ENCODE measurements at places on chromosomes 13 and 19.

- DNase-seq, result no peak
Measured at GRCh38 chr13:113489171-113489548, 1.4 kb downstream of the DCUN1D2 start.

DNA sequence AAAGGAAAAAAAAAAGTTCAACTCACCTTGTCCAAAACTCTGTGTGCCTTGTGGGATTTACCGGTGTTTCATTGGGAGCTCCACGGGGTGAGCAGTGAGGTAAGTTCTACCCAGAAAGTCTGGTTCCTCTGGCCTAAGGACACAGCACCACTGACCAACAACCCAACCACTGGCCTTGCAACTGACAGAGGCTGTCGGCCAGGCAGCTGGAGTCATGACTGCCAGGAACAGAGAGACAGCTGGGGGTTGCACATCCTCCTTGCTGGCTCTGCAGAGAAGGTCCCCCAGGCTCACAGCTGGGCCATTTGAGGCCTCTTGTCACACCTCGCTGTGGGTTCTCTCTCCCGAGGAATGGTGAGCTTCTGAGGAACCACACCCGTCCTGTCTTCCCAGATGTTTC is 59.5 kb downstream of the ANKRD10 start:
- no peak for DNase-seq

DNA sequence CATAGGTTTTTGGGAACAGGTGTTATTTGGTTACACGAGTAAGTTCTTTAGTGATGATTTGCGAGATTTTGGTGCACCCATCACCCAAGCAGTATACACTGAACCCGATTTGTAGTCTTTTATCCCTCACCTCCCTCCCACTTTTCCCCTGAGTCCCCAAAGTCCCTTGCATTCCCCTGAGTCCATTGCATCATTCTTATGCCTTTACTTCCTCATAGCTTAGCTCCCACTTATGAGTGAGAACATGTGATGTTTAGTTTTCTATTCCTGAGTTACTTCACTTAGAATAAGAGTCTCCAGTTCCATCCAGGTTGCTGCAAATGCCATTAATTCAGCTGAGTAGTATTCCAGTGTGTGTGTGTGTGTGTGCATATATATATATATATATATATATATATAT is 97.2 kb upstream of the EDNRB start:
- no peak for DNase-seq

DNA sequence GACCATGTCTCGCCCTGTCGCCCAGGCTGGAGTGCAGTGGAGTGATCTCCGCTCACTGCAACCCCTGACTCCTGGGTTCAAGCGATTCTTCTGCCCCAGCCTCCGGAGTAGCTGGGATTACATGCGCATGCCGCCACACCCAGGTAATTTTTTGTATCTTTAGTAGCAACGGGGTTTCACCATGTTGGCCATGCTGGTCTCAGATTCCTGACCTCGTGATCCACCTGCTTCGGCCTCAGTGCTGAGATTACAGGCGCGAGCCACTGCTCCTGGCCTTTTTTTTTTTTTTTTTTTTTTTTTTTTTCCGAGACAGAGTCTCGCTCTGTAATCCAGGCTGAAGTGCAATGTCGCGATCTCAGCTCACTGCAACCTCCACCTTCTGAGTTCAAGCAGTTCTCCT is 4.9 kb upstream of the KEAP1 start:
- DNase-seq, result no peak

- DNase-seq, result no peak
Measured at GRCh38 chr13:94662274-94662945, 49.9 kb downstream of the SOX21 start.

DNA sequence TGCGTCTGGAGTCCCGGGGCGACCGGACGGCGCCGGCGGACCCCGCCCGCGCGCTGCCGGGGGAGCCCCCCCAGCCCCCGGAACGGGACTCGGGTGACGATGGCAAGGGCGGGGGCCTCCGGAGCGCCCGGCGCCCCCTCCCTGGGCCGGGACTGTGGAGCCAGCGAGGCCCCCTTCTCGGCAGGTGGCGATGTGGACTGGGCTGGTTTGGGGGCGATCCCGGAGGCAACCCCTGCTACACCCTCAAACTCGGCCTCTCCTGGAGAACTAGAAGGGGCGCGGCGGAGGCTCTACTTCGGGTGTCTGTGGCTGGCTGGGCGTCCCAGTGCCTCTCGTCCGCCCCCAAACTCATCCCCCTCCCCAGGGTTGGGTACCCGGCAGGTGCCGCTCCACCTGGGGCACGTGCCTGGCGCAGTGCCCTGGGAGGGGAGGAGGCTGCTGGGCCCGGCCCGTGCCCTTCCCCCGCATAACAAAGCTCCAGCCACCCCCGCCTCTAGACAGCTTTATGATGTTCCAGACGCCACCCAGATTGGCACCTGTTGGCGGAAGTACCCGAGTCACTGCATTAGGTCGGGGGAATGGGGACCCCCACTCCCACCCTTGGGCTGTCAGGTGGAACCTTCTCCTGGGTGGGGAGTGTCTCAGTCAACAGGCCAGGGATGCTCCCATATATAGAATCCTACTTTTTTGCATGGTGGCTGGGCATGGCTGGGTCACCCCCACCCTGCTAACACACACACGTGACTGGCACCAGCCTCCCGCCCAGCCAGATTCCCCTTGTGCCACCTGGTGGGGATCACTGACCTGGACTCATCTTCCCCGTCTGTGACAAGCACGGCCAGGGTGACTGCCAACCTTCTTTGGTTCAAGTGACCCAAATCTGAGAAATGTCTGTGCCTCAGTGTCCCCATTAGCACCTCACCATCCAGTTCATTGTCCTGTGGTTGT is 722 bp downstream of the PKN1 start:
- DNase-seq, result no peak

- DNase-seq, result no peak
Measured at GRCh38 chr13:43428545-43429296, 358.1 kb downstream of the ENOX1 start.

DNA sequence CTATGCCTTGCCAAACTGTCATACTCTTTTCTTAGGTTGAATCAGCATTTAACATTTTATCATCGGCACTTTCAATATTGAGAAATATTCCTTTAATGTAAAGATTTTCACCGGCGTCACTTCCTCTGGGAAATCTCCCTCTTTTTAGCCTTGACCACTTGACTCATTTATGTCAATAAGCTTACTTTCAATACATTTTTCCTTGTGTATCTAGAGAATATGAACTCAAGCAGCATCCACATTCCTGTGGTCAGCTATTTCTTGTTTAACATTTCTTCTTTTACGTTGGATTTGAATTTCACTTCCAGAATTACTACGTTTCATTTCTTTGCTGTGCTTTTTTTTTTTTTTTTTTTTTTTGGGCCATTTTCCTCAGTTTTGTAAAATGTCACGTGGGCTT is 271.2 kb upstream of the HTR2A start:
- DNase-seq, result no peak

DNA sequence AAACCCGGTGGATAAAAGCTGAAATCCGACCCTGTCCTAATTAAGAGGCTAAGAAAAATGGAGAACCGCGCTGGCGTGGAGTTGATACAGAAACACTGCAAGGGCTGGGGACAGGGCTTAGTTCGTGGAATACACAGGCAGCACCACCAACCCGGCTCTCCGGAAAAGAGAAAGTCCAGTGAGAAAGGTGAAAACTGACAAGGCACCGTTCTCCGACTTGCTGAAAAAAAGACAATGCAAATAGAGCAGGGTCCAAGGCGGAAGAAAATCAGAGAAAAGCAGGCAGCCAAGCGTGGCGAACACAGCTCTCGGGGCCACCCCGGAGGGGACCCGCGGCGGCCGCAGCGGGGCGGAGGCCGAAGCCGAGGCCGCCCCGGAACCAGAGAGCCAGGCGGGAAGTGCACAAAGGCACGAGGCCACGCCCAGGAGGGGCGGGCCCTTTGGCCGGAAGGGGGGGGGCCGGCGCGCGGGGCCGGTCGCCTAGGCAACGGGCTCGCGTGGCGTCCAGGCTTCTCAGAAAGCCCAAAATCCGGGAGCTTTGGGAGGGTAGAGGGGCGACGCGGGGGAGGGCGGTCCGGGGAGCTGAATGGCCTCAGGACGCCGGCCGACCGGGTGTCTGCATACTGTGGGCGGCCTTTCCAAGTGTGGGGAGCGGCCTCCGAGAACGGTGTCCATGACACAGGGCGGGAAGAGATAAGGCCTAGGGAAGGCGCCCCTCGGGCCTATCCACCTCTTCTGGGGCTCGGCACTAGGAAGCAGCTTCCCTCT is 1.2 kb upstream of the ING1 start:
- DNase-seq, result peak; percentile 69

GRCh38 chr13:107233541-107233940 is 665.6 kb upstream of the ARGLU1 start:
- DNase-seq, result no peak

DNA sequence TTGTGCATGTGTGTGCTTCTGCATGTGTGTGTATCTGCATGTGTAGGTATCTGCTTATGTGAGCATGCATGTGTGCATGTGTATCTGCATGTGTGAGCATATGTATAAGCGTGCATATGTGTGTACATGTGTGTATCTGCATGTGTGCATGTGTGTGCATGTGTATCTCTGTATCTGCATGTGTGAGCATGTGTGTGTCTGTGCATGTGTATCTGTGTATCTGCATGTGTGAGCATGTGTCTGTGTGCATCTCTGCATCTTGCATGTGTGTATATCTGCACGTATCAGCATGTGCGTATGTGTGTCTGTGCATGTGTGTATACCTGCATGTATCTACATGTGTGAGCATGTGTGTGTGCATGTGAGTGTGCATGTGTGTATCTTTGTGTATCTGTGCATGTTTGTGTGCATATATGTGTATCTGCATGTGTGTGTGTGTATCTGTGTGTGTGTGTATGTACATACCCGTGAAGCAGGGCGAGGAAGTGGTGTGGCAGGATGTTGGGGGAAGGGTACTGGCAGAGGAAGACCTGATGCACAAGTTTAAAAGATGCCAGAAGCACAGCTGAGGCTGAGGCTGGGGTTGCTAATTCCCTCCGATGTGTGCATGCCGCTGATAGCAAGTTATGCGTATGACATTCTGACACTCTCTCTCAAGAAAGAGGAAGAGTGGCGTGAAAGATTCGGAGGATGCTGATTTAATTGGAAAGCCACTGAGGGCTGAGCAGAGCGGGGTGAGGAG is 64.2 kb downstream of the TEX29 start:
- peak; percentile 74 for DNase-seq

- DNase-seq, result no peak
Measured at GRCh38 chr19:45791744-45792469, 738 bp downstream of the DMWD start.

GRCh38 chr13:45337395-45337794 is 3.6 kb downstream of the TPT1 start:
- DNase-seq, result no peak

GRCh38 chr13:103935117-103935516 is 868.9 kb upstream of the SLC10A2 start:
- DNase-seq, result no peak

DNA sequence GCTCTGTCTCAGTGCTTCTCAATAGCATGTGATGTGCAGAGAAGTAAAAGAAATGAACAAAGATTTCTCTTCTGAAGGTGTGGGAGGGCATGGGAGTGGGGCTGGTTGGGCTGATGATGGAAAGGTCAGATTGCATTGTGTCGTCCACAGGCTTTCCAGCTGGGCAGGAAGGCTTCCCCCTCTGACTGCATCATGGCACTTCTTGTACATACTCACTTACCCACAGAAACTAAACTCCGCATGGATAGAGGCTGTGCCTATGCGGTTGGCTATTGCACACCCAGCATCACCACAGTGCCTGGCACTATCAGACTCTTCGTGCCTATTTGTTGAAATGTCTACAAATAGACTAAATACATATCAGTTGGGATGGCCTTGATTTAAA is 24.4 kb upstream of the TNFSF11 start:
- DNase-seq, result no peak

GRCh38 chr19:49389406-49389805 is 1.4 kb downstream of the KASH5 start:
- no peak for DNase-seq

- no peak for DNase-seq
Measured at GRCh38 chr13:85537601-85538000, 261.6 kb downstream of the SLITRK6 start.

- no peak for DNase-seq
Measured at GRCh38 chr19:43715776-43716175, at the start of gene IRGC. Gene IRGC (plus strand): TSS chr19:43716076. CDS start chr19:43718559, 2,483 bp downstream.

DNA sequence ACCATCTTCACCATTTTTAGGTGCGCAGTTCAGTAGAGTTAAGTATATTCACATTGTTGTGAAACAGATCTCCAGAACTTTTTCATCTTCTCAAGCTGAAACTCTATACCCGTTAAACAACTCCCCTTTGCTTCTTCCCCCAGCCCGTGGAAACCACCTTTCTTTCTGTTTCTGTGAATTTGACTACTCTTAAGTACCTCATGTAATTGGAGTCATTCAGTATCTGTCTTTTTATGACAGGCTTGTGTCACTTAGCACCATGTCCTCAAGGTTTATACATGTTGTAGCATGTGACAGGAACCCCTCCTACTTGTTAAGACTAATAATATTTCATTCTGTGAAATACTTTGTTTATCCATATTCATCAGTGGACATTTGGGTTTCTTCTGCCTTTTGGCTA is 52.8 kb downstream of the TNFRSF19 start:
- no peak for DNase-seq

GRCh38 chr19:3586127-3586626 is 899 bp downstream of the GIPC3 start:
- DNase-seq, result no peak

DNA sequence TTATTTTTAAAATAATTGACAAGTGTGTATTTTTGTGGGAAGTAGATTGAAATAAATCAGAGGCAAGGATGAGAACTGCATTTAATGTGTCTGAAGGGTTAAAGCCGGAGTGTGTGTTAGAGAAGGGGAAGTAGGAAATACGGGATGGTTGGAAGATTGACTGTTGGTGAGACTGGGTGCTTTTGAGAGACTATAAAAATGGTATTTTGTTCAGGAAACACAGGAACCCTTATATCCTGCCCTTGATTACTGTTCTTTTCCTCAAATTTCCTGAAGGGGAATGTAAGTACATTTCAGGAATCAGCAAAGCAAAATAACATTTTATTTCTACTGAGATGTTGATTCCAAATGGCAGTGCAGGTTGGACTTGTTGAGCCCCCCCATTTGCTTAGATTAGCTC is 15.1 kb downstream of the IFT88 start:
- DNase-seq, result no peak

GRCh38 chr19:45276284-45276687 is 25.2 kb downstream of the MARK4 start:
- no peak for DNase-seq

DNA sequence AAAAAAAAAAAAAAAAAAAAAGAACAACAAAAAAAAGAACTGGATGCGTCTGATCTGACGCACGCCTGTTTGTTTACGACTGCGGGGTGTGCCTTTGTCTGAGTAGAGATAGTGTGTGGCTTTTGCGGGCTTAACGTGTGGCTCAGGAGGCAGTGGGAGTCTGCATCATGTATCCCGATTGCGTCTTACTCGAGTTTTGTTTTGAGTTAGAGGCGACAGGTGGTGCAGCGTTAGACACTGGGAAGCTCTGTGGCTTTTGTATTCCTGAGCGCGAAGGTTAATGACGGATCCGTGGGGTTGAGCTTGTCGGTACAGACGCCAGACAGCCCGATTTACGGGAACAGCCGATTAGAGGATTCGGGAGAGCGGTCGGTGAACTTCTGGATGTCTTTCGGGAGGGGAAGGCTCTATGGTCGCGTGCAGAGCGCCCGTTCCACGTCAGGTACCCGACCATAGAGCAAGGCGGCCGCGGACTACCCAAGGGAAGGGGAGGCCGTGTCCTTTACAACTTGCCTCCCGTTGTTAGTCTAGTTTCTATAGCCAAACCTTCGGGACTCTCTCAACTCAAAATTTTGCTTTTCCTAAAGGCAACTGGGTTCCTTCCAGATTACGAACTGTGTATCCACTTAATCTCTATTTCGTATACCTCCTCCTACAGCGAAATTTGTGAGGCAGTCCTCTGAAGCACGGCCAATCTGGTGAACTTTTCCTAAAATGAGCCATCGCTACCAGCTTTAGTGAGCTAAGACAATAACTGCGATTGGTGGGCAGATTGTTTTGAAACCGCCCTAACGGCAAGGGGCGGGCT is 926 bp upstream of the HNRNPUL1 start:
- peak; percentile 65 for DNase-seq
